ENCODE measurements at places on chromosomes 3 and 15.

- peak; percentile 84 for DNase-seq
Measured at GRCh38 chr3:111712294-111713167, 117.4 kb upstream of the ZBED2 start.

DNA sequence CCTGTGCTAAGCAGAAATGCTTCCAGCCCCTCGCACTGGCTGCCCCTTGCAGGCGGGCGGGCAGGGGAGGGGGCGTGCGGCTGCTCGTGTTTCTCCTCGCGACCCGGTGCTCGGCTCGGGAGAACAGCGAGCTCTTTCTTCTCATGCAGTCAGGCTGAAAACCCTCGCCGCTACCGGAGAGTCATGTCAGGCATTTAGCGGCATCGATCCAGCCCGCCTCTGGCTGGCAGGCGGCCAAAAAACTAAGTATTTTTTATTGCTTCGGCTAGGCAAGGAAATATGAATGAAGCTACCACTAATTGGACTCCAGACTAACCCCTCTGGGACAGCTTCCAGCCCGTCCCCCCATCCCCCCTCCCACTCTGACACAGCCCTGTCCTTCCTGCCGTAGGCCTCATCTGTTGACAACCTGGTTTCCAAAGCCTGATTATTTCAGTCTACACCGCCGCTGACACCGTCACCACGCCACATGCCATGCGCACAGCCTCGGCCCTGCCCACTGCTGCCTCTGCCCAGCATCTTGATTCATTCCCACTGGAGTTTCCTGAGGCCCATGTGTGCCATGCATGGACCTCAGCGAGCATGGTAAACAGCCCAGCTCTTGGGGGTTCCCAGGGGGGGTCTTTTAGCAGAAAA lies 35.3 kb downstream of the TLE3 start:
- DNase-seq, result no peak

DNA sequence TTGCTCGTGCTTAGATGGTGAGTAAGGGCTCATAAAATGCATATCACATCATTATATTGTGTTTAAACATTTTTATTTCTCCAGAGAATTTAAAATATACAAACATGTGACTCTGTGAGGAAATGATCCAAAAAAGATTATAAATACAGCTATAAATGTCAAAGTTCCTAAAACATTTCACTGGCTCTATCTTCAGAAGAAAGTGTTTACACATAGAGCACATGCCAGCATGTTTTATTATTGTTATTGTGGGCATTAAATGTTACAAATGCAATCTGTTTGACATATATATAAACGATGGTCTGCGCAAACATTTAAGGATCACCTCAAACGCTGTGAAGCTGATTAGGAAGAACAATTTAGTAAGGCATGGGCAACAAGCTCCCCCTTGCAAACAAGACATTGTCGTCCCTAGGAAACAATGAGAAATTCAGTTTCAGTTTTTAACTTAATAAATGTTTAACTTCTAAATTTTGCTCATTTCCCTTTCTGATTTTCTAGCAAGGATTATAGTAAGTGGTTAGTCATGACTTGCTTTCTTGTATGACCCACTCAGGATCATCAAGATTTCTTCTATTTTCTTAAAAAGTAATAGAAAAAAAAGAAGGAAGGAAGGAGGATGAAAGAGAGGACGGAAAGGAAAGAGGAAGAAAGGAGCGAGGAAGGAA lies 207.5 kb downstream of the SATB1 start:
- DNase-seq, result no peak

DNA sequence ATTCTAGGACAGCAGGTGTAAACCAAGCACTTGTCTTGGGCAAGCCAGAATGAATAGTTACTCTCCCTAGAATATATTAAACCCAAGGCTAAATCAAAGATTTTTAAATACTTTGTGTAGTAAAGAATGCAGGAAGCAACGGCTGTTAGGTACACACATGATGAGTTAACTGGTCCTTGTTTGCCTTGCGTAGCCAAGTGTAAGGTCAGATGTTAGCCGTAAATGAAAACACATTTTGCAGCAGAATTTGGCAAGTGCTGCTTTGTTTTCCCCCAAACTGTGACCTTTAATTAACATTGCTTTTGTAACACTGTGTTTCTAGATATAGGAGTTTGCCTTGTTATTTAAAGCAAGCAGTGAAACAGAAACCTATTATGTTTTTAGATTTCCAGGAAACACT lies 368.7 kb downstream of the IL5RA start:
- no peak for DNase-seq

GRCh38 chr15:70508561-70509281 lies 254.6 kb downstream of the UACA start:
- DNase-seq, result peak; percentile 16

All from CD8-positive, alpha-beta memory T cell (primary cell).